ENCODE measurements at places on chromosomes 4 and X.

DNA sequence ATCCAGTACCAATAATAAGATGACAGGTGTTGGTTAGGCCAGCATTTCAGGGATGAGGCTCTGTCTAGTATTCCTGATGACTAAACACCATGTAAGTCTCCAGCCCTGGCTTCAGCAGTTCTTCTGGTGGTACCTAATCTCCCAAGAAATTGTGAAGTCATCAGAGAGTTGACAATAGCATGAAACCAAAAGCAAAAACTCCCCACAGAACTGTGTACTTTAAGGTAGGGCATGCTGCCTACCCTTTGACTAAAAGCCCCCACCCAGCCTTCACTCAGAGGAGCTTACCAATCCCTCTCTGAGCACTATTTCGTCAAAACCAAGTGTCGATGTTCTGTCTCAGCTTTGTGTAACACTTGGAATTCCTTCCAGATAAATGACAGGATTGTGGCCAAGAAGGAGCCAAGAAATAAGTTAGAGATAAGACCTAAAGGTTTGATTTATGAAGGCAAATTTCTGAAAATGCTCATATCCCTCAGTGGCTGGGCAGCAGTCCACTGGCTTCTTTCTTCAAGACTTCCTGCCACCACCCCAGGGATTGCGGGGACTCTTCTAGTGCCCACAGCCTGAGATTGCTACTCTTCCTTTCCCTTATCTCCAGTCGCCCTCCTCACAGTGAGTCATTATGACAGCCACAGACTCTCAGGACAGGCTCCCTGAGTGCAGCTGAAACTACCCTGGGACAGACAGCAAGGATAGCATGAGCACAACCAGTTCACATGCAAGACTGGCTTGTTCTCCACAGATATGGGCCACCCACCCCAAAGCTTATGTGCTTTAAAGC lies 67.3 kb upstream of the LHFPL1 start:
- no peak for DNase-seq

DNA sequence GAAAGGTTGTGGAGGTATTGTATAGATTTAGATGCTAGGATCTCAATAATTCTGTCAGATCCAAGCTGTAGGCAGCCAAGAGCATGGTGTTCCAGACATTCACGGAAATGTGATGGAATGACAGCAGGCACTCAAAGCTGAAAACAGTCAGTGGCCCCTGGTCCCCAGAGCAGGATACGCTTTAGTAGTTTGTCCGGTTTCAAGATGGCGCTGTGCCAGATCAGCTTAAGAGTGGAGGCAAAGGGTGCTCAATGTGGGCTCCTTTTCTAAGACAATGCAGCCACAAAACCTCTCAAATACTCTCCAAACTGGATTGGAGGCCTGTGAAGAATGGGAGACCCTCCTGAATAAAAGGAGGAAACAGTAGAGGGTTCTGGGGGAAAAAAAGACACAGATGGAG lies 291.2 kb upstream of the HS3ST1 start:
- DNase-seq = no peak

- DNase-seq = no peak
Measured at GRCh38 chr4:45688341-45688740, 435.5 kb downstream of the GABRG1 start.

GRCh38 chr4:124931050-124931449 lies 218.5 kb upstream of the ANKRD50 start:
- DNase-seq = no peak

DNA sequence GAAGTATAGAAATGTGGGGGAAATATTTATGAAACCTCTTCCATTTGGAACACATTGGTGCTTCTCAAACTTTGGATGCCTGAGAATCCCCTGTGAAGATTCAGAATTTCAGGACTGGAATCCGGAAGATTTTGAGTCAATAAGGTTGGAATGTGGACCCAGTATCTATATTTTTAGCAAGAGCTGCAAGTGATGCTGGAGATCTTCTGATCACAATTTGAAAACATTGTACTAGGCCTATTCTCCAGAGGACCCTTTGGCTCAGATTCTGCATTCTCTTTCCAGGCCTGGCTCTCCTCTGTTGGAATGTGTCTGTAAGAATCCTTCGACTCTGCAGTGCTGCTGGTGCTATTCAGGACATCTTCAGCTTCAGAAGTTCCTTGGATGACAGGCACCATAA lies 2.4 kb upstream of the PKD2 start:
- no peak for DNase-seq

GRCh38 chrX:2642146-2642545 lies 48.9 kb upstream of the CD99 start:
- DNase-seq = no peak

DNA sequence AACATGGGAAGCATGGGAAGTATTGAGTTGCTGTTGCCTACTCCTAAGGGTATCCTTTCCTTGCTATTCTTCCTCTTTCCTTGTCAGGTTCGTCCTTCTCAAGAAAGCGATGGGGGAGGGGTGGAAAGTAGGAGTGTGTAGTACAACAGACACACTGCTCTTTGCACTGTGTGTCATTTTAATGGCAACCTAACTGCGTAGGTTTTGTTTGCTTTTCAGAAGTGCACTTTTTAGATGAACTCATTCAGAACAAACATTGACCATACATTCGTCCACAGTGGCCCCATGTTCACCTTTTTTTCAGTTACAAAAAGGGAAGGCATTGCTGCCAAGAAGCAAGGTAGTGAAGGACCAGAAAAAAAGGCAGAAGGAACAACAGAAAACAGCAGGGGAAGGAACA lies 10.2 kb upstream of the YIPF6 start:
- DNase-seq = no peak

GRCh38 chrX:39262641-39263040 lies 461.4 kb downstream of the MID1IP1 start:
- no peak for DNase-seq

GRCh38 chr4:183823434-183823833 lies 81.7 kb upstream of the STOX2 start:
- DNase-seq = no peak

All from suppressor macrophage treated with lipopolysaccharide for 4 hours (primary cell).